ENCODE measurements at places on chromosomes 5 and 9.

DNA sequence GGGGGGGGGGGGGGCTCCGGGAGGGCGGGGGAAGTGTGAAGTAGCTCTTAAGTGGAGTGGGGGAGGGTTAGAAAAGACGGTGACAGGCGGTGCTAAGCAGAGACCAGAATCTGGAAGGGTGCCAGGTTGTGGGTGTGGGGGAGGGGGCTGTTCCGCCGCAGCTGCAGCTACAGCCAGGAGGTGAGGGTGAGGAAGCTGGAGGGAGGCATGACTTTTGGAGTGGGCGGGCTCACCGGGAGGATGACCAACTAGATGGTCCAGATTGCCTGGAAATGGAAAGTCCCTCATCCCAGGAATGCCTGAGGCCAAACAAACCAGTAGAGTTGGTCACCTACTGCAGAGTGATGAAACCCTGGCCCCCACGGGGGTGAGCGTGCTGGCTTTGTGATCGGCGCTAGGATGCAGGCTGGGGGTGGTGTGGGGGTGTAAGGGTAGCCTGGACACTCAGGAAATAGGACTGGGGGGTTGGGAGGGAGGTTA, 158.1 kb upstream of the SHB start:
- DNase-seq, result peak; percentile 9

DNA sequence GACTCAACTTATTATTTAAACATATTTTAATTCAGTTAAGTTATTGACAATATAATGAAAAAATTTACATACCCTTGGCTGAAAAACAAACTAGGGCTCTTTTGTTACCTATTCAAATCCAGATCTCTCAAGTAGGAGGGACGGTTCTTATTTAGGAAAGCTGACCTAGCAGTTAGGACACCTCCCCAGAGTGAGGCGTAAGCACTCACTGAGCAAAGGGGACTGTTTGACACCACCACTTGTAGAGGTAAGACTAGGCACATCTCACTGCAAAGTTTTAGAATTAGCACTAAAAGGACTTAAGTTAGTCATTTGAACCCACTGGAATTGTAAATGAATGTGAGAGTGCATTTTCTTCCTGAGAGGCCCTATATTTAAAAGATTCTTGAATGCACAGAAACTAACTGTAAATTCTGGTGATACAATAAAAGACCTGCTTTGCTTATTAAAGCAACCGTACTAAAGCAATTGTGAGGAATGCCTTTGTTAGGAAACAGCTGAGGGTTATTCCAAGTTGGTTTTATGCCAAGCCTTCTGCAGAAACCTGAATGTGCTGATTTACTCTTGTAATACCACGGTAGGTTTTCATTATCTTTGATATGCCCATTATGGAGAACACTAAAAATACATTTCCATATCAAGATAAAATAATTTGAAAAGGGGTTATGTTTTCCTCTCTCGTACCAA, 16.2 kb downstream of the HACD4 start:
- no peak for DNase-seq

DNA sequence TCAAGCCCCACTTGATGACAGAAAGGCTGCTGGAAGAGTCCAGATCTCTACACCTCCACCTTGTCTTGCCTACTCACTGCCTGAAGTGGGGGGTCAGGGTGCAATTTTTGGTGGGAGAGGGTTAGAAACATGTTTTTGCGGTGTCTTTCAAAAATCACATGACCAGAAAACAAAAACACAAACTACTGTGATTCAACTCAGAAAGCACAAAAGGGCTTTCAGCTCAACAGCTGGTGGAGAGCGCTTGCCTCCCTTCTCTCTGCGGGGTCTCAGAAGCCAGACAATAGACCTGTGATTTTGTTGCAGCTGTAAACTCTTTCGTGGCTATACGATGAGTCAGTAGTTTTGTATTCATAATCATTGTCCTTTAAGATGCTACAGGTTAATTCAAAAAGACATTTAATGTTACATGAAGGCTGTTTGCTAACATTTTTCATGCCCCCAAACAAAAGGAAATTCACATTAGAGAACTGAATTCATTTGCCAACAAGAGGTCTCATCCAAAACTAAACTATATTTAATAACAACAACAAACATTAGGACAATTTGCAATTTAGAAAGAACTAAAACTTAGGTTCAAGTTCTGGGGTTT, 172.6 kb upstream of the RAI14 start:
- DNase-seq, result no peak

- DNase-seq, result no peak
These were observed 14.0 kb downstream of the MTRR start for GRCh38 chr5:7882926-7883325.

- no peak for DNase-seq
These were observed 32.7 kb upstream of the ZCCHC9 start for GRCh38 chr5:81268521-81269196.

GRCh38 chr5:74816875-74817274, 49.3 kb downstream of the FAM169A start:
- DNase-seq, result no peak

DNA sequence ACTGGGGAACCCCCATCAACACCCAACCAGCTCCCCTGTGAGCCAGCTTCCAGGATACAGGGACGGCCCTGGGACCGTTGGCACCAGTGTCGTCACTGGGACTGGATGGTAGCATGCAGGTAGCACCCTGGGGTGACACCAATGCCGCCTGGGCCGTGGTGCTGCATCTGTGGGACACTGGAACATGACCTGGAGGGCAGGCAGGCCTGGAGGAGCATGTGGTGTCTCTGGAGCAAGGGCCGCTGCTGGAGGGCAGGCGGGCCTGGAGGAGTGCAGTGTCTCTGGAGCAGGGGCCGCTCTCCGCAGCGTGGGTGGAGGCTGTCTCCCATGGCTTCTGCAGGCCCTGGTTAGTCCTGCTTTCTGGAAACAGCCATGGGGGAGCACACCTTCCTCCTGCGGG, 13.1 kb downstream of the LPCAT1 start:
- DNase-seq, result no peak

GRCh38 chr5:99929067-99929805, 605.9 kb upstream of the FAM174A start:
- no peak for DNase-seq

- no peak for DNase-seq
These were observed 60.5 kb downstream of the GLDC start for GRCh38 chr9:6584881-6585597.

- DNase-seq, result no peak
These were observed 48.9 kb upstream of the SLC2A8 start for GRCh38 chr9:127347831-127348776.

DNA sequence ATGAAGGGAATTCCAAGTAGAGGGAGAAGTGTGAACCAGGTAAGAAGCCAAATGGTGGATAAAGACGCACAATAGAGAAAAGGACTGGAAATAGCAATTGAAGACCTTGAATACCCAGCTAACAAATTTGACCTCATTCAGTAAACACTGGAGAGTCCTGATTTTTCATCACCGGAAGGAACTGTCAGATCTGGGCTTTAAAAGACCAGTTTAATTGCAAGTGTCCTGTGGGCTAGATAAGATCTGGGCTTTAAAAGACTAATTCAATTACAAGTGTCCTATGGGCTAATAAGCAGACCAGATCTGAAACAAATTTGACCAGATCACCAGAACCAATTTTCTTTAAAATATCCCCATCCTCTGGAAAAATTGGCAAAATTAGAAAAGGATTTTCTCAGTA, 380.0 kb downstream of the ACTL7B start:
- no peak for DNase-seq

DNA sequence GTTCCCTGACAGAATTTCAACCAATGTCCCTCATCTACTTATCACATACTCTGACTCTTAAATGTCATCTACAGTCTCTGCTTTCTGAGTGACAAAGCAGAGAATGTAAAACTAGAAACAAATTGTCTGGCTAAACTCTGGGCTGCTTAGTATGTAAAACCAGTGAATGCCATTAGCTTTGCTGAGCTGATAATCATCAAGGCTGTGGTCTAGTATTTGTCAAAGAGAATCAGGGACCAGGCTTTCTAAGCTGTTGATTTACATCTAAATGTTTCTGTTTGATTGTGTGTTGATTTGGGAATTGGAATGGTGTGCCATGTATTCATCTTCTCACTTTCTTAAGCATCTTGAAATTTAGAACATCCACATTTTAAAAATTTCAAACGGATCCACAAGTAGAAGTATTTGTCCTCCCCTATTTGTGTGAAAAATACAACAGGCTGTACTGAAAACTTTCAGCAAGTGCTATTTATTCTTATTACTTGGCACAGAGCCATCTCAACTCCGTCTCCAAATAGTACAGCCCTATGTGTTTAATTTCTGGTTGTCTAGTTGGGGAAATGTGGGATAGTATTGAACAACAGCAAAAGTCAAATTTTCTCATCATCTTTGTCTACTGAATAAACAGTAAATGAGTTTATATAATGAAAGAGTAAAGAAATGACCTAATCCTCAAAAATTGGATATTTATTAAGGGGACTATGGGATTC, 251.5 kb downstream of the KCTD16 start:
- no peak for DNase-seq

DNA sequence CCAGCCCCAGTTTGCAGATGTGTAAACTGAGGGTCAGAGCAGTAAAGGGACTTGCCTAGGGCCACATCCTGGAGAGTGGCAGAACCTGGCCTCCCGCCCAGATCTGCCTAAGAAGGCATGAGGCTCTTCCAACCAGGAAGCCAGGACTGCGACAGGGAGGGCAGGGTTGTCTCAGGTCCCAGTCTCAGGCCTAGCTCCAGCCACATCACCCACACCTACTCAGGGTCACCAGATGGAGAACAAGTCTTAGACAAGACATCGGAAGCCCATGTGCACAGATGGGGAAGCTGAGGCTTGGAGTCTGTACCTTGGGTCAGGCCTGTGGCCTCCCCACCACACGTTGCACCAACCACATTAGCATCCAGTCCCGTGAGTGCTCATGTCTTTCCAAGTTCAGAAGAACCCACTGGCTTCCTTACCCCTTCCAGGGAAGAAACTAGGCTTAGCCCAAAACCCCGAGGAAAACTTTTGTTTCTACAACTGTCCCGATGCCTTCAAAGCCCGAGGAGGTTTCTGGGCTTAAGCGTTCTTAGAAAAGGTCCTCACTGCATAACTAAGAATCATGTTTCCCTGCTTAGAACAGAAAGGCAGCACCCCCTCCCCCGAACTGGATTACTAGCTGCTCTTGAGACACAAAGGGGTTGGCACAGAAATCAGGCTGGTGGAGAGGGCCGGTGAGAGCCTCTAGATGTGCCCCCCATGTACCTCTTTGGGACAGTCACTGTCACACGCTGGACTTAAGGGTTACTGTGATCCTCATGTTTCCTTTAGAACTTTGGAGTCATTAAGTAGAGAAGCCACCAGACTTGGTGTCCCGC, 2.2 kb downstream of the FAM78A start:
- DNase-seq, result no peak
